Femur (tissue), 1 donor: ENCODE measurements at places on chromosomes 13 and 19.
A peak's percentile ranks its signal among the peaks of the same experiment; 100 is the strongest.

- DNase-seq: no peak
Observed at GRCh38 chr19:900302-901111, 7.2 kb downstream of the RNU6-9 start.

GRCh38 chr13:88068316-88068715 is 397.1 kb downstream of the SLITRK5 start:
- no peak for DNase-seq

GRCh38 chr13:104975272-104975671 is 1560.2 kb downstream of the EFNB2 start:
- no peak for DNase-seq

- DNase-seq: no peak
Observed at GRCh38 chr19:35484252-35485036, 5.8 kb downstream of the KRTDAP start.

- DNase-seq: peak; percentile 76
Observed at GRCh38 chr19:33771384-33772101, 25.1 kb upstream of the KCTD15 start.

DNA sequence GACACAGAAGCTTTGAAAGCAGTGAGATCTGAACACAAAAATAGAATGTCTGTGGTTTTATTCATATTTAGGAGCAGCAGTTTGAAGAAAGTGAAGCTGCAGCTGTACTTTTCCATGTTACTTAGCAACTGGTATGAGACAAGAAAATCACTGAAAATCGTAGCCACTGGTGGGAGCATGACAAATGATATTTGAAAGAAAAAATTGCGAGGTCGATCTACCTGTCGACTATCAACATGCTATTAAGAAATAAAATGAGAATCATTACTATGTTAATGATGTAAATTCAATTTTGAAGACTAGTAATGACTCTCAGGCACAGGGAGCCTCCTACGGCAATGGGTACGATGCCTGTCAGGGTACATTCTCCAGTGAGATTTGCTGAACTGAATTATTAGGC is 436.4 kb downstream of the SLITRK5 start:
- no peak for DNase-seq

DNA sequence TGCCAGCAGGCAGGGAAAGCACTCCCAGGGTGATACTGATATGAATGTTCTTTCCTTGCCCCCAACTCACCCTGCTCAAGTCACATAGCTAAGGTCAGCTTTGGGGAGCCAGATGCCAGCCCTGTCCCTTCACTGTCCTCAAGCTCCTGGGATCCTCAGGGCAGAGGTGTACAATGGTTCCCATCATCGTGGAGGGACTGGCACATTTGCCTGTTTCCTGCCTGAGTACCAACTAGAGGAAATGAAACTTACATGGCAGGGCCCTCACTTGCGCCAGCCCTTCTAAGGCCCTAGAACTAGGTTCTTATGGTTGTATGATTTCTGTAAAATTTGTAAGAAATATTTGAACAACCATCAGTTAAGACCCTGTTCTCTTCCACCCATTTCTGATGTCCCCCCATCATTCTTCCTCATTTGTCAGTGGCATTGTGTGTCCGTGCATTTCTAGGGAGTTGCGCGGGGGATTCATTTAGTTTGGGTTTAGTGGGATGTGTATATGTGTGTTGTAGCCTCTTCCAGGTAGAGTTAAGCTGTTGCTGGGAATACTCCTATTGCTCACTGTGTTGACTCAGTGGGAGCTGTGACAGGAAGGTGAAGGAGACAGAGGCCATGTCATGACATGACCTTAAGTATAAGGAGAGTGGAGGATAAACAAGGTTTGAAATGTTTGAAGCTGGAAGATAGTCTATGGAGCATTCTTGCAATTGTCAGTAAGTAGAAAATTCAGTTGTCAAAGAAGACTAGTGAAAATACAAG is 41.3 kb upstream of the RCBTB2 start:
- DNase-seq: no peak

GRCh38 chr19:30711296-30711695 is 339.1 kb downstream of the ZNF536 start:
- peak; percentile 63 for DNase-seq

DNA sequence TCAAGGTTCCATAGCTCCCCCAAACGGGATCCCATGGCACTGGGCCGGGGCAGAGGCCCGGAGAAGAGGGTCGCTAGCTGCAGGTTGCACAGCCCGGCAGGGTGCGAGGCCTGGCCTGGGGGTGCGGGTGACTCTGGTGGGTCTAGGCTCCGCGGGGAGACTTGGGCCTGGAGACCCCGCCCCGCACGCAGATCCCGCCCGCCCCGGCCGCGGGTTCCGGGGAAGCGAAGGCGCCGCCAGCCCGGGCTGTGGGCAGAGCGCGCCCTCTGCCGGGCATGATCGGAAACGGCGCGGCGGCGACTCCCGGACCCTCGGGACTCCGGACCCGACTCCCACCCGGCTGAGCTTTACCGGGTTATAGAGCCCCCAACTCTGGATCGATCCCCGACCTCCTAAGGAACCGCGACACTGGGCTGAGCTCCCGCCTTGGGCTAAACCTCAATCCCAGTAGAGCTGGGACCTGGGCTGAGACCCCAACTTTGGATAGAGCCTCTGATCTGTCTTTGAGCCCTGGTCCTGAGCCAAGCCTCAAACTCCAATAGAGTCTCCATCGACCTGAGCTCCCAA is 3.1 kb upstream of the TNFAIP8L1 start:
- DNase-seq: peak; percentile 82

DNA sequence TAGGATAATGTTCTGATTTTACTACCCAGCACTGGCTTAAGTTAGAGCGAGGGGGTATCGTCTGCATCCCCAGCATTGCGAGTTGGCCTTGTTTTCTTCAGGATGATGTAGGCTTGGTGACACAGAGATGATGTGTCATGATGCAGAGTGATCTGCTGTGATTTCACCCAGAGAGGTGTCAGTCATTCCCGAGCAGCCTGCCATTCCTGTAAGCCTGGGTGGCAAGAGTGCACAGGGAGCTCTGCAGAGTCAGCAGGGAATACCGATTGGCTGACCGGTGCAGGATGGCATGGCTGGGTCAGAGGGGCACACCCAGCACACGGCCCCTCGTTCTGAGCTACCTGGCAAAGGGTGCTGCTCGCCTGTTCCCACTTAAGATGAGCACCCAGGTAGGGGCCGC is 15.8 kb upstream of the GJB6 start:
- DNase-seq: no peak

GRCh38 chr13:113607889-113608635 is 23.5 kb downstream of the TFDP1 start:
- no peak for DNase-seq

DNA sequence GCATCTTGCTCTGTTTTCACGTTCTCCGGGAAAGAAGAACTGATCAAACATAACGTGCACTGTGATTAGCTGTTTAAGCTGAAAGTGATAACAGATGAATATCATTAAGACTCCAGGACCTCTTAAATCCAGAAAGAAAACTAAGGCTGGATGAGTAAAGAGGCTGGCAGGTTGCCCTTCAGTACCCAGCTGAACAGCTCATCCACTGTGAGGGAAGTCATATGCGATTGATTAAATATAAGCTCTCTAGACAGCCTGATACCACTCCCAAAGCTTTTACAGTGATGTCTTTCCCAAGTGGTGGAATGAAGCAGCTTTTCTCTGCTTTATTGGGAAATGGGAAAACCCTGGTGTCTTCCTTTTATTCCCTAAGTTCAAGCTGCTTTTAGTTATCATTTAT is 116.9 kb downstream of the EFNB2 start:
- no peak for DNase-seq

DNA sequence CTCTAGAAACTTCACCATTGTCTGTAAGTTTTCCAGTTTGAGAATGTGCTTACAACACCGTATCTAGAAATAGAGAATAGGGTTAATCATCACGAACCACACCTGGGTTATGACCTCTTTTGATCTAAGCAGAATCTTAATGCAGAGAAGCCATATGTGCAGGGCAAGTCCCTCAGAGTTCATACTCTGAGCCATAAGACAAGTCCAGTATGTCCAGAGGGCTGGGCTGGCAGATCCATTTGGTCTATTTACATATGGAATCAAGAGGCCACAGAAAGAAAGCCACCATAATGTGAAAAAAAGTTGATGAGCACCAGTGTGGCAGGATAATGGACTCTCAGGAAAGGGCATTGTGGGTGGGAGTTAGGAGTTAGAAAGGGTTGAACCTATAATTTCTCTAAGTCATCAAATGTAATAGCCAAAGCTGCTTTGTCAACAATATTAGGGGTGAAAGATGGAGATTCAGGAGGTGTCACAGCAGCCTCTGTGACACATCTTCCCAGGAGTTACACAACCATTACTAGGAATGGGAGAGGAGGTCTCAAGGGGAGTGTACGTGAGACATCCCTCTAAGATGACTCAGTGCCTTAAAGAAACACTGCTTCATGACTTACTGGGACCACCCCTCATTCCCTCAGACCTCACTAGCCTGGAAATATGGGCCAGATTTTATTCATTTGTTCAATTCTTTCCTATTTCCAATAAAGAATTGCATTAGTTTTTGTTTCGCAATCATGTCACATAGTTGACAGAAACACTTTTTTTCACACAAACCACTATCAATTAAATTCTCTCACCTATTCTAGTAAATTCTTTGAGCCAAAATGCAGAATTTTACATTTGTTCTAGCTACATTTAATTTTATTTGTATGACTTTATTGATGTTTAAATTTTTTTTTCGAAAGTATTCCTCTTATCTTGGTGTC is 30.4 kb upstream of the OLFM4 start:
- DNase-seq: no peak

DNA sequence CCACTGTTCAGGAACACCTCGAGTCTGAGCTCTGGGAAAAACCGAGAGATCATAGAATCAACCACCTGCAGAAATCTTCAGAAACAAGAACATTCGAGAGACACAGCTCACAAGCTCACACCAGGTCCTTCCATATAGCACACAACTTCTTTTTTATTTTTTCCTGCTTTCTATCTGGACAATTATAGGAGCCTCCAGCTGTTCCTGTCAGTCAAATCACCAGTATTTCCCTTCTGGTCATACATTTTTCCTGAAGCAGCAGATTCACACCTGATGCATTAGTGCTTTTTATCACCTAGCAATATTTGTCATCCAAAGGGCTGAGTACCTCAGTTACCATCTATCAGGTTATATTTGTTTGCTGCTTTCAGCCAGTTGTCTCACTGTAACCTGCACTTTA is 323.5 kb downstream of the FOXO1 start:
- DNase-seq: no peak
